Calu3 (cell line): ENCODE measurements at places on chromosomes 11 and 22. TPM values are rescaled to one million over a fixed set of nuclear protein-coding genes. Genes with fewer than 3 reads are reported as not detected.

DNA sequence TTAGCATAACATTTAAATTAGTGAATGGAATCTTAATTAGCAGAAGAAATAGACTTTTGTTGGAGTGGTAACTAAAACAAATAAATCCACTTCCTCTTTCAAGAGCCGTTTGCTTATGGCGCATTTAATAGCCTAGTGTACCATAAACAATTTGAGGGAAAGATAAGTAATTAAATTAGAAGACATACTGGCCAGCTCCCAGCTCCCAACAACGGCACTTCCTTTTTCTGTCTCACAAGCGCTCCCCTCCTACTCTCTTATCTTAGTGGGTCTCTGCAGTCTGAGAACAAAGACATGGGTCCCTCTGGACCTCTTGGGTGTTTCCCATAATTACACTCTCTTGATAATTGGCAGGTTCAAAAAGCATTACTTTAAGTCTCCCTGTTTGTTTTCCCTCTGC is 146.0 kb downstream of the OPCML start:
- DNase-seq: no peak

GRCh38 chr11:10715571-10715970 is 22.0 kb upstream of the IRAG1 start:
- no peak for DNase-seq

MN1 gene
- 1.7 and 2.3 TPM in 2 replicates for total RNA-seq

MAP6 gene
- total RNA-seq: not detected in 2 replicates

TMEM45B gene
- 16.1 and 17.7 TPM in 2 replicates for total RNA-seq
